Activated CD4-positive, alpha-beta T cell treated with anti-CD3 and anti-CD28 coated beads for 1 hour (primary cell): ENCODE measurements at places on chromosomes 6 and 20.

DNA sequence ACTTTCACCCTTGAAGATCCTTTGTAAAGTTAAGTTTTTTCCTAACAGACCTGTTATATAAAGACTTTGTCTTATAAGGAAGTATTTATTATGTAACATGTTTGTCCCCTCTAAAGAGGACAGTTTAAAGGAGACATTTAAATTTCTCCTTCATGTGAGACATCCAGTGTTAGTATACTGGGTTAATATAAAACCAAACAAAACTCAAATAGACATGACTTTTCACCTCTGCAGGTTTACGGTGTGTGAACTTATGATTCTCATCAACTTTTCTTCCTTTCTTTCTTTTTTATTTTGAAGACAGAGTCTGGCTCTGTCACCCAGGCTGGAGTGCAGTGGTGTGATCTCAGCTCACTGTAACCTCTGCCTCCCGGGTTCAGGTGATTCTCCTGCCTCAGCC lies 17.4 kb upstream of the MPC1 start:
- no peak for DNase-seq

DNA sequence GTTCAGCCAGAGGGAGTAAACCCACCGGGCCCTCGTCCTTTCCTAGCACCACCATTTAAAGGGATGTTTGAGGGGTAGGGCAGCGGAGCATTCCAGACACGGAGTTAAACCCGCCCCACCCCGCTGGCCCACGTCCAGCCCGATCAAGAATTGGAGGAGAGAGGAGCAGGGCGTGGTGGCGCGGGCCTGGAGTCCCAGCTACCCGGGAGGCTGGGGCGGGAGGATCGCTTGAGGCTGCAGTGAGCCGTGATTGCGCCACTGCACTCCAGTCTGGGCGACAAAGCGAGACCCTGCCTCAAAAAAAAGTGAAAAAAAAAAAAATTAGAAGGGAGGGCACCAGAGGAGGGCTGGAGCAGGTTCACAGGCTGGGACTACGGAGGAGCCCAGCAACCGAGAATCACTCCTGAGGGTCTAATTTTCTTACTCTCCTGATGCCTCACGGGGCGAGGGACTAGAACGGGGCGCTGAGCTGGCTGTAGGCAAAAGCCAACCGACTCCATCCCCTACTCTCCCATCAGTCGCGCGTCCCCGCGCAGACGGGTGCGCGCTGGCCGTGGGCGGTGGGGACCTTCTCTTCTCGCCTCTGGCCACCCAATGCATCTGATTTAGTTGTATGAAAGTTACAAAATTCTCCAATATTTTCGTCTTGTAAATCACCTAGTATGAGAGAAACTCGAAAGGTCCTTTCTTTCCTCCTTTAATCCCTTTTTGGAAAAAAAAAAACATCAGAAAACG lies 6.1 kb upstream of the HSPA1B start:
- DNase-seq = peak; percentile 32

DNA sequence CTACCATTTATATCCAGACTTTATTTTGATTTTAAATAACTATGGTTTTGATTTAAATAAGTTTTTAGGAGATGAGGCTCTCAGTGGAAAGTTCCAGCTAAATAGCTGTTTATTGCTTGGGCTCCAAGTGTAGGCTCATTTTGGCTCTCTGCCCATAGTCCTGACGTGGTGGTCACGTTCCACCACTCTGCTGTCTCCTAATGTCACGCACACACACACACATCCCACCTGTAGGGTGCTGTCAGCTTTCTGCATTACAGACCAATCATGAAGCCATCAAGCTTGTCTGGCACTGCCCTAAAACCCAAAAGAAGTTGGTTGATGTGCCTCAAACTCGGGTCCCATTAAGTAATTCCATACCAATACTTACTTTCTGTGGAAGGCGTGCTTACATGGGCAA lies 45.4 kb downstream of the PANK2 start:
- DNase-seq = no peak

DNA sequence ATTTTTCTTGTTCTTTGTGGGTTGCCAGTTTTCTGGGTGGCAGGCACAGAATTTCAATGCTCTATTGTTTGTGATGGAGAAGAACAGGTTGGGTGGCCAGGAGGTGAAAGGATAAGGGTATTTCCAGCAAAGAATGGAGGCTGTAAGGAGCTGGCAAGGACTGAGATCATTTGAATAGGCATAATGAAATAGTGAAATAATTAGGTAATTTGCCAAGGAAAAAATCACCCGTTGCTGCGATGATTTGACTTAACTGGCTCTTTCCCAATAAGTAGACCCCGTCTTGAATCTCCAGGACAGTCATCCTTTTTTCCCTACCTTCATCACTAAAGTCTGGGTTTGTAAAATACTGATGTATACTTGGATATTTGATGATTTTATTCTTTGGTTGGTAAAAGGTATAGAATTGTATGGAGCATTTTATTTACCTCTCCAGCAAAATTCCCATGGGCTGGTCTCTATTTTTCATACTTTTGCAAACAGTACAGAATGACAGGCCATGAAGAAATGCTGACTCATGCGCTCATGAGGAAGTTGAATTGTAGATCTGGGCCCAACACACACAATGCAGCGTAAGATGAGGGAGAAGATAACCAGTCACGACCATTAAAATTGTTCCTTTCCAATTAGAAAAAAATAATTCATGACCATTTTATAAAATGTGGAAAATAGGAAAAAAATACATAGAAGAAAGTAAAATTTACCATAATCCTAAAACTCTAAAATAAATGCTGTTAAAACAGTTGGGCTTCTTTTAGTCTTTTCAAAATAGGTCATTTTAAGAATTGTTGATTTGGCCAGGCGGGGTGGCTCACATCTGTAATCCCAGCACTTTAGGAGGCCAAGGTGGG lies 2.4 kb upstream of the GCNT2 start:
- DNase-seq = no peak

DNA sequence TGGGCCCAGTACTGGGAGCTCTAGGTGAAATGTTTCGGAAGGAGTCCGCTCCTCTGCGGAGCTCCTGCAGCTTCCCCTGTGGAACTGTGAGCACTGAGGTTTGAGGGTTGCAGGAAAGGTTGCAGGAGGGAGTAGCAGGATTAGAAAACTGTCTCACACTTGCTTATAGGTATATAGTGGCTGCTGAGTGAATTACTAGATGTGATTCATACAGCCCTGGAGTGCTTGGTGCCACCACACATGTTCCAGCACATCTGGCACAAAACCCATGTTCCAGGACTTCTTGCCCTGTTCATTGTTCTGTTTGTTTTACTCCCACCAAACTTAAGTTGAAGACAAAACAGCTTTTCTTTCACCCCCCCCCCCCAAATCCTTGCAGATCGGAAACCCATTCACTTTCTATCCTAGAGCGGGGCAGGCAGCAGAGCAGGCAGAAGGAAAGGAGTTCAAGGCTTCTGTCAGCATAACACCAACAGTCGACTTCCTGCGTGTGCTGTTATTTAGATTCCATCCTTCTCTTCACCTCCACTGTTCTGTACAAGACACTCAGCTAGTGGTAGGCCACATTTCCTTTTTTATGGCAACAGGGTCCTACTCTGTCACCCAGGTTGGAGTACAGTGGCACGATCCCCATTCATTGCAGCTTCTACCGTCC lies 669 bp upstream of the PEX6 start:
- no peak for DNase-seq

DNA sequence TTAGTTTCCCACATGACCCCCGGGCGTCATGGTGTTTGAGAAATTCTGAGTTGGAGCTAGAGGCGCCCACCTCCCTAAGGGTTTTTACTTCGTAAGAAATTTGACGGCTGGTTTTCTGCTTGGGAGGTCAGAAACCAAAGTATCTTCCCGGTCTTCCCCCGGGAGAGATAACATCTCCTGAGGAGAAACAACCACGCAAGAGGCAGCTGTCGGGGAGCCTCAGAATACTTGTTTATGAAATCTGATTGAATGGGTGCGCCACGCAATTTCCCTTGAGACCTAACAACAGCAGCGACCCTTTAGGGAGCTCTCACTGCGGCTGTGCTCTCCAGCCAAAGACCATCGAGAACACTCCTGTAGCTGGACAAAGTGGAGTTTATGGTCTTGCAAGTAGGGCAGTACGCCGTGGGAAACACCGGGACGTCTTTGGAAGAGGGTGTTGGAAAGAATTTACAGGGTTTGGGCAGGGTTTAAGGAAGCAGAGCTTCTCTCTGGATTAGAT lies 608 bp upstream of the EIF2S2 start:
- no peak for DNase-seq
